ENCODE measurements at places on chromosomes 5 and 9. TPM values are rescaled to one million over a fixed set of nuclear protein-coding genes. Genes with fewer than 3 reads are reported as not detected.

Gene BTNL8
- polyA plus RNA-seq, result 1.1 TPM

Gene SHOC1
- polyA plus RNA-seq, result 0.46 TPM

Gene ARHGAP26
- 7.8 TPM for polyA plus RNA-seq

Gene GLRA1
- polyA plus RNA-seq, result not detected

Gene FRMD3
- 2.6 TPM for polyA plus RNA-seq

Gene ITK
- 0.90 TPM for polyA plus RNA-seq

Gene SAP30L
- polyA plus RNA-seq, result 48.8 TPM

Gene PCDHB16
- 4.9 TPM for polyA plus RNA-seq

Gene ARHGEF37
- polyA plus RNA-seq, result 4.8 TPM

All from right lung (tissue), 10 donors.